Stimulated activated CD8-positive, alpha-beta memory T cell treated with anti-CD3 and anti-CD28 coated beads, Interleukin-4, amount 100 ng/mL, for 1 hour (primary cell): ENCODE measurements at places on chromosomes 2 and 18.

DNA sequence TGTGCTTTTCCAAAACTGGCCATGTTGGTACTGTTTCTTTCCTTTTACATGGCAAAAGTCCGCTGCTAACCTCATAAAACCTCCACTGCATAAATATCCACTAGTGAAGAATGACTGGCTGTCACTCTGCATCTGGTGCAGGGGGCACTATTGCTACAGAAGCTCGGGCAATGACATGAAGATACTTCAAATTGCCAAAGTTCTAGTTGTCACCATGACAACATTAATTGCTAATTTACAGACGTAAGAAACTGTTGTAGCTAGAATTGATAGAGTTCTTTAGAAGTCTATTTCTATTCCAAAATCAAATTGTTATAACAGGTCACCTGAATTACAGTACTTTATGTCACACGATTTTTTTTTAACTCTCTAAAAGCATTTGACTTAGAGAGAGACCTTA, 845 bp downstream of the CFAP210 start:
- no peak for DNase-seq

- no peak for DNase-seq
Observed at GRCh38 chr18:37391698-37392548, 173.7 kb downstream of the CELF4 start.

- DNase-seq: no peak
Observed at GRCh38 chr2:230669386-230669950, 43.2 kb upstream of the CAB39 start.

DNA sequence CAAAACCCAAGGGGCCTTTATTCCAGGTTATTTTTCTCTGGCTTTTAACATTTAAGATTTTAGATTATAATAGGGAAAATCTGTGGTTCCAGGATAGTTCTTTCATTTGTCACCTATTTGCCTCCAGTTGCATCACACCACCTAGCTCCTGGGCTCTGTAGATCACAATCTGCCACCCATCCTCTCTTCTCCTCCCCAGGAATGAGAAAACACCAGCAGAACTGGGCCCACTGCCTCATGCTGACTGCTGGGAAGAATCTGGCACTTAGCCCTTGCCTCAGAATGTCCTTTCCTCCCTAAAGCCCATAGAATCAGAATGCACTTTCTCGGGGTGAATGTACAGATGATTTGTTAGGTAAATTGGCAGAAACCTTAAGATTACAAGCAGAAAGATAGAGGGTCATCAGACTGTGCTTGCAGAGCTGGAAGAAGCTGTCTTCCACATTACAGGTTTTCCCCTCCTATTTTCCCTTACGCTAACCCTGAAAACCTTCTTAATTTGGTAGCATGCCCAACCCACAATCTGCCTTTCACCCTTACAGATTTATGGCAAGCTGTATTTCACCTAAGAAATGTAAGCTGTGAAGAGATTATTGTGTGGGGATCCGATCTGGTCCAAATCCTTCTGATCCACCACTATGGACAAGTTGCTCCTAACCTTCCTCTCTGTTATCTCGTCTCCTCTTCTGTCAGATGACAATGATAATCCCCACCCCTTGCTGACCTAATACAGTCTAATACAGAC, 72.6 kb downstream of the LRRC30 start:
- no peak for DNase-seq

DNA sequence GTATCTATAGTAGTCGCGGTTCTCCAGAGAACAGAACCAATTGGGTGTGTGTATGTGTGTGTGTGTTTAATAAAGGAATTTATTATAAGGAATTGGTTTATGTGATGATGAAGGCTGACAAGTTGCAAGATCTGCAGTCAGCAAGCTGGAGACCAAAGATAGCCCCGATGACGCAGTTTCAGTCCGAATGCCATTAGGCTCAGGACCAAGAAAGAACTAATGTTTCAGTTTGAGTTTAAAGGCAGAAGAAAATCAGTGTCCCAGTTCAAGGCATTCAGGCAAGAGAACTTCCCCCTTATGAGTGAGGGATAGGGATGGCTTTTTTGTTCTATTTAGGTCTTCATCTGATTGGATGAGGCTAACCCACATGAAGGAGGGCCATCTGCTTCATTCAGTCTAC, 221.6 kb downstream of the HNMT start:
- DNase-seq: no peak

DNA sequence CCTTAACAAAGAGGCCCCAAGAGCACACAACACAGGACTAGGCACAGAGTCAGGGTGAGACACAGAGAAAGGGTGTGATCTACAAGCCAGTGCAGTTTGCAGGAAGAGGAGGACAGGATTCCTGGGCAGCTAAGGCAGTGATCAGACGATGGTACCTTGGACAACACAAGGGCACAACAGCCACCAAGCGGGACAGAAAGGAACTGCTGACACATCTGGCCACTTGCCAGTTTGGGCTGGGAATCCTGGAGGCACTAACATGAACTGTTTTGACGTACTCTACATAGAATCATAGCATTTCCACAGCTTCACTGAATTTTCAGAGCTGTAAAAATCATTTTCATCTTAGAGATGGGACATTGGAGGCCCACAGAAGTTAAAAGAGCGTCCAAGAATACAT, 221.5 kb upstream of the SLC35G4 start:
- DNase-seq: no peak

- DNase-seq: no peak
Observed at GRCh38 chr2:241734208-241734466, 293 bp upstream of the D2HGDH start.

- DNase-seq: no peak
Observed at GRCh38 chr18:79353267-79353666, 42.5 kb upstream of the NFATC1 start.

- no peak for DNase-seq
Observed at GRCh38 chr2:66464930-66465637, 30.2 kb downstream of the MEIS1 start.

DNA sequence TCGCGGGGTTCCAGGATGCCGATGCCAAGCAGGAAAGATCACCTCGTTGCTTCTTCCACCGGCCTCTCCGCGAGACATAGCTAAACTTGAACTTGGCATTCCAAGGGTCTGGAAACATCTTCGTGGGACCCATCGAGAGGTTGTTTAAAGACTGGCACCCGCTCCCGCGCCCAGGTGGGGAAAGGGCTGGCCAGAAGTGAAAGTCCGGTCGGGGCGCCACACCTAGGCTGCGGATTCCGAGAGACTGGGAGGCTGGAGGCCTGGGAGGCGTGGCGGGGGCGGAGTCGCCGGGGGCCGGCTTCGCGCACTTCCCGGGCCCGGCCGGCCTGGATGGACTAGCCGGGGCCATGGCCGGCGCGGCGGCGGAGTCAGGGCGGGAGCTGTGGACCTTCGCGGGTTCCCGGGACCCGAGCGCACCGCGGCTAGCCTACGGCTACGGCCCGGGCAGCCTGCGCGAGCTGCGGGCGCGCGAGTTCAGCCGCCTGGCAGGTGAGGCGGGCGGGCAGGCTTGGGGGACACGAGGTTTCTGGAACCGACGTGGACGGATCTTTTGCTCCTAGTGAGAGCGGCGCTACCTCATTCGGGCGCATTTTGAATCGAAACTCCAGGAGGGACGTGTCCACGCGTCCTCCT, at the start of gene MOCOS:
Gene MOCOS (plus strand): TSS at position 305 of the 633 bp plus-strand sequence. CDS start 43 bp downstream, at position 348.
- DNase-seq: no peak

- no peak for DNase-seq
Observed at GRCh38 chr18:410047-410455, 90.5 kb downstream of the COLEC12 start.

DNA sequence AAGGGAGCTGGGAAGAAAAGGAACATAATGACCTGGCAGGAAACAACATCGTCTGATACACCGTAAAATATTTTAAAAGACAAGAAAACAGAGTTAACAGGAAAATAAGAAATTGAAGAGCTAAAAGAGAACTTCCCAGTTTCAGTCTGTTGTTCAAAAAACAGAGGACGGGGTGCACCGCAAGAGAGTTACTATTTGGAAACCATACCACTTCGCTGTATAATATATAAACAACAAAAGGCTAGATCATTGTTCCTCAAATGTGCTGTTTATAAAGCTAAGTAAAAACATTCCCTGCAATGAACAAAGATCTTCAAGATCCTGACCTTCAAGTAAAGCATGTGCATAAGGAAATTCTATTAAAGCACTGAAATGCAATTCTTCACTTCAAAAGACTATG, 2.1 kb downstream of the PPP3R1 start:
- no peak for DNase-seq

GRCh38 chr2:159064446-159065301, 96.2 kb downstream of the TANC1 start:
- DNase-seq: no peak

- no peak for DNase-seq
Observed at GRCh38 chr18:74868461-74868860, 270.8 kb downstream of the ZNF407 start.

DNA sequence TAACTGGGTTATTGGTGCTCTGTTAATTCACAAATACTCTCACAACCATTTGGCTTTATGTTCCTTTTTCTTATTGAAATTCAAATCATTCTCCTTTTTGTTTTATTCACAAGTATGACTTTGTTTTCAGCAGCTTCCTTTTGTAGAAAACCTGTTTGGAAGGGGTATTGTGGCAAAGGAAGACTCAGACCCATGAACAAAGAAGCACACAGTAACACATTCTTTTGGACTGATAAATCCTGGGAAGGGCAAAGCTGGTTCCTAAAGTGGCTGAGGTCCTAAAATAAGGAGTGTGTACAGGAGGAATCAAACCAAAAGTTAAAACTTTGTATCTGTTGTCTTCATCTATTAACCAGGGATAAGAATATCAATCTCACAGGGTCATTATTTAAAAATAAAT, 374.7 kb upstream of the FIGN start:
- DNase-seq: no peak

- no peak for DNase-seq
Observed at GRCh38 chr2:26318950-26319349, 27.0 kb upstream of the SELENOI start.

DNA sequence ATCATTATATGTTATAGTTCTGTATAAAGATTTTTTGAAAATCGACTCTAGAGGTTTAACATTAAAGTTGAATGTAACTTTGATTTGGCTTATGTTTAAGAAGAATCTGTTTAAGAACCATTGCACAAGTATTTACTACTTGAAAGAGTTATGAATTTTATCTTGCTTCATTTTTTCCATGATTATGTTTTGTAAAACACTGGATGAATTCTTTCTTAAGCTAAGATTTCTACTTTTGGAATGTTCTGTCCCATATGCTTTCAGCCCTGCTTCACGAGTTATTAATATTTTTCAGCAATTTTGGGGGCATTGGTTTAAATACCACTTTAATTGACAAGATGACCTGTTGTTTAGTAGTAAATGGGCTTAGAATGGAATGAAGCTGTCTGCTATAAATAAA, 56.7 kb upstream of the STON1 start:
- no peak for DNase-seq

DNA sequence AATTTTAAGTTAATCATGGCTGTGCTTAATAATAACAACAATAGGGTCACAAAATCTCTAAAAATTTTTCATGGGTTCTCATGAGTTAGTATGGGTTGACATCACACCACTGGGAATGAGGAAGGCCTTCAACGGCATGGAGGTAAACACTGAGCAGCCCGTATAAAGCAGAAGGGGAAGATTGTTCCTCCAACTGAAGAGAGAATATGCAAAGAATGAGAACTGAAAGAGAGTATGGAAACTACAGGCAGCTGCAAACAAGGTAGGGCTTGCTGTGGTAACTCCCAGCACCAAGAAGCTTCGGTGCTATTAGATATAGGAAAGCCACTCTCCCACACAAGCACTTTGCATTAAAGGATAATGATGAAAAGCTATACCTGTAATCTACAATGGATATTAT, 1242.3 kb upstream of the CELF4 start:
- no peak for DNase-seq

GRCh38 chr2:237920673-237921072, 46.1 kb upstream of the UBE2F start:
- no peak for DNase-seq

GRCh38 chr2:31141443-31142085, 3.3 kb upstream of the GALNT14 start:
- DNase-seq: no peak

DNA sequence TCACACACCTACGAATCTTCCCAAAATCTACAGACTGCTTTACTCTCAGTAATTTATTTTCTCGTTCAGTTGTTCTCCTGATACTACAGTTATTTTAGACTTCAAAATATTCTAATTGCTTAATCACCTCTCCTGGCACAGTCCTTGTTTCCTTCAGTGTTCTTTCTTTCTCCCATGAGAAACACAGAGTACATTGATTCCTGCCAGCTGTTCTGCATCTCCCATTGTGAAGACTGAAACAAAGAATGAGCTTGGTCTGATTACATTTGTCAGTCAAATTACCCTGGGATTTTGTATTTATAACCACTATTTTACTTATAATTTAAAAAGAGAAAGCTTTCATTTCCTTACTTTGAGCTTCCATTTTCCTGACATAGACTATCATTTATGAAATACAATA, 63.9 kb upstream of the TANK start:
- no peak for DNase-seq

- peak; percentile 41 for DNase-seq
Observed at GRCh38 chr2:218852911-218853667, 6.5 kb upstream of the WNT6 start.

GRCh38 chr2:27798948-27799645, 27.6 kb downstream of the MRPL33 start:
- no peak for DNase-seq

DNA sequence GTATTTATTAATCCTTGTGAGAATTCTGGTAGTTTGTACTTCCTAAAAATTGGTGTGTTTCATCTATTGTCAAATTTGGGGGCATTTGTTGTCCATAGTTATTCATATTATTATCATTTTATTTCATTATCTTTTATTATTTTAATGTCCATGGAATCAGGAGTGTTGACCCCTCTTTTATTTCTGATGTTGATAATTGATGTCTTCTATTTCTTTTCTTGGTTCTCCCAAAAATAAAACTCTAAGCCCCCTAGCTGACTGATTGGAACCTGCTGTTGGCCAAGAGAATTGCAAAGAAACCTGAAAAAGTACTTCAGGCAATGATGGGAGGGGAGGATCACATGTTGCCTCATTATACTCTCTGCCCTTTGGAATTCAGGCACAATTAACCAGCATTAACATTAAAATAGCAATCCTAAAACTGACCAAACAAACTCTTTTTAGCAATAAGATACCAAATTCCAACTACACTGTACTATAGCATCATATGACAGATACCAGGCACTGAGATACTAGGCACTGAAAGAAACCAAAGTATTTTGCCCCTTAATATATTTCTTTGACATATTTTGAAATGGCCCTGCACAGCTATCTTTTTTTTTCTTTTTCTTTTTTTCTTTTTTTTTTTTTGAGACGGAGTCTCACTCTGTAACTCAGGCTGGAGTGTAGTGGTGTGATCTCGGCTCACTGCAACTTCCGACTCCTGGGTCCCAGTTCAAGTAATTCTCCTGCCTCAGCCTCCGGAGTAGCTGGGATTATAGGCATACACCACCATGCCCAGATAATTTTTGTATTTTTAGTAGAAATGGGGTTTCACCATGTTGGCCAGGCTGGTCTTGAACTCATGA, 1097.2 kb upstream of the CNTNAP5 start:
- DNase-seq: no peak
